CD4-positive, alpha-beta T cell treated with Interleukin-15 for 1 hour (primary cell): ENCODE measurements at places on chromosomes 7 and 10.

DNA sequence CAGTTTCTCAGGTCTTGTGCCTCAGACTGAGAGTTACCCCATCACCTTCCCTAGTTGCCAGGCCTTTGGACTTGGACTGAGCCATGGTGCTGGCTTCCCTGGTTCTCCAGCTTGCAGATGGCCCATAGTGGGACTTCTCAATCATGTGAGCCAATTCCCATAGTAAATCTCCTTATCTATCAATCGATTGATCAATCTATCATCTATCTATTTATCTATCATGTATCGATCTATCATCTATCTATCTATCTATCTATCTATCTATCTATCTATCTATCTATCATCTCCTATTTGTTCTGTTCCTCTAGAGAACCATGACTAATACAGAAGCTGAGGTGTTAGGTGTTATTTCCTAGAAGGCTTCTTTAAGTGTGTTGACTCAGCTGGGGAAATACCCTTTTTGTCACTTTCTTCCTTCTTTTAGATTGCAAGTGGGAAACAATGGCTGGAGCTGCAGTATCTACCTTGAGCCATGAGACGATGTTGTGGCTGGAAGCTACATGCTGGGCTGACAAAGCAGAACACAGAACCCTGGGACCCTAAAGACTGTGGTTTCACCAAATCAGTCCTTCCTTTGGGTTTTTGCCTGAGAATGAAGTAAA, 234.7 kb upstream of the GLI3 start:
- no peak for DNase-seq

GRCh38 chr10:47184724-47185330, 115.2 kb upstream of the GDF10 start:
- no peak for DNase-seq

DNA sequence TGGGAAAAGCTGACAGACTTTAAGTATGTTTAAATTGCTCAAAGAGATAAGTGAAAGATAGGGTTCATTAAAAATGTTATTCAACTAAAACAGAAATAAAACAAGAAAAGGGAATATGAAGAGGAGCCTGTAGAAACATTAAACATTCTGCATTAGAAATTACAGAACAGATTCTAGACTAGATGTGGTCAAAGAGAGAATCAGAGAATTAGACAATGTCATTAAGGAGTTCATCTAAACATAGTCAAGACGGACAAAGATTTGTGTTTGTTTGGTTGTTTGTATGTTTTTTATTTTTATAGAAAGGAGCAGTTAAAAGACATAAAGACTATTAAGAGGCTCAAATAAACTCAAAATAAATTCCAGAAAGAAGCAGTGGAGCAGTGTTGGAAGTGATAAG, 80.0 kb downstream of the NKX6-2 start:
- no peak for DNase-seq

GRCh38 chr10:13272164-13272571, 27.7 kb downstream of the PHYH start:
- no peak for DNase-seq

DNA sequence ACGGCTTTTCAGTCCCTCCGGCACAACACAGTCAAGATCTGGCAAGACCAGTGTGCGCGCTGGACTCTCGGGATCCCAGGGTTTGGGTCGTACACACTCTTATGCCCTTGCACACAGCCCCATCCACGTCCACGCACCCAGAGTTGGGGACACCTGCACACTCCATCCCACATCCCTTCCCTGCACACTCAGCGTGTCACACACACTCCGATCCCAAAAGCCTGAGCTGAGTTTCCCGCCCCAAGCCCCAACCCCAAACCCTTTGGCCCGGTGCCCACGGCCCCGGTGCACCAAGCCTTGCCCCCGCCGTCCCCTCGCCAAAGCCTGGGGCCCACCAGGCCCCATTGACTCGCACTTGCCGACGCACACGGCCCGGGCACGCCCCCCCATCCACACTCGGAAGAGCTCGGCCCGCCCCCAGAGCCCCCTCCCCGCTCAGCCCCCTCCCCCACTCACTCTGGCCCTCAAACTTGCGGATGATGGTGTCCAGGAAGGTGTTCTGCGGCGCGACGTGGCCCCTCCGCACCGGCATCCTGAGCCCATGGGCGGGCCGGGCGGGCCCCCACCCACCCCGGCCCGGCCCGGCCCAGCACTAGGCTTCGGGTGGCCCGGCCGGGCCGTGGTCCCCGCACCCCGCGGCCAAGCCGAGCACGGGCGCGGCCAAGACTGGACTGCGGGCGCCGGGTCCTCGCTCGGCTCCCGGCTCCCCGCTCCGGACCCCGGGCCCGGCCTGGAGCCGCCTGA, 567 bp downstream of the KCNH2 start:
- no peak for DNase-seq

GRCh38 chr7:121076350-121077164, 88.0 kb downstream of the CPED1 start:
- DNase-seq = no peak

DNA sequence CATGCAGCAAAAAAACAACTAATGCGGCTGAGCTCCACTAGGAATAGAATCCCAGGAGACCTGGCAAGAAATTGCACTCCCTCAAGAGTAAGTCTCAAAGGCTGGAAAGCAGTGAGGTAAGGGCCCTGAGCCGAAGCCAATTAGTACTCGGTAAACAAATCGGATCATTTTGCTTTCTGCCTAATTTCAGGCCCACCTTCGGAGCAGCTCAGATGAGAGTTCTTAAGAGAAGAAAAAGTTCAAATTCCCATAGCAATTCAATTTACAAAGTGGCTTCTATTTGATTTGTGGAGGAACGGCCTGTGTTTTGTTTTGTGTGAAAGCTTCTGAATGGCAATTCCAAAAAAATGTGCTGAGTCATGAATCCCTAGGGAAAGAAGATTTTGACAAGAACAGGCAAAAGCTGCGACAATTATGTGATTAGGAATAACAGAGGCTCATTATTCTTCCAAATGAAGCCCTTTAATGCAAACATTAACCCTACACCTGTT, 60.9 kb downstream of the SLC16A9 start:
- no peak for DNase-seq

DNA sequence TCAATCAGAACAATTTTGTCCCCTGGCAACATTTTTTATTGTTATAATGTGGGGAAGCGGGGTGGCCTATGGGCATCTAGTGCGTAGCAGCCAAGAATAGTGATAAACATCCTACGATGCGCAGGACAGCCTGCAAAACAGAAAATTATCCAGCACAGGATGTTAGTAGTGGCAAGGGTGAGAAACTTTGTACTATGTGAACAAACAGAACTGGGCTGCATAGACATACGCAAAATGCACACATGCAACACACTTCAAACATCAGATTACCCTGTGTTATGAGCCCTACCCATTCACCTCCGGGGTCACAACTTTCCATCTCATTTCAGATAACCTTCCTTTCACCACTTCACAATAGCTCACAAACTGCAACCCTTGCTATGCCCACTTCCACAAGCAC, 3.1 kb downstream of the ZNF786 start:
- no peak for DNase-seq

DNA sequence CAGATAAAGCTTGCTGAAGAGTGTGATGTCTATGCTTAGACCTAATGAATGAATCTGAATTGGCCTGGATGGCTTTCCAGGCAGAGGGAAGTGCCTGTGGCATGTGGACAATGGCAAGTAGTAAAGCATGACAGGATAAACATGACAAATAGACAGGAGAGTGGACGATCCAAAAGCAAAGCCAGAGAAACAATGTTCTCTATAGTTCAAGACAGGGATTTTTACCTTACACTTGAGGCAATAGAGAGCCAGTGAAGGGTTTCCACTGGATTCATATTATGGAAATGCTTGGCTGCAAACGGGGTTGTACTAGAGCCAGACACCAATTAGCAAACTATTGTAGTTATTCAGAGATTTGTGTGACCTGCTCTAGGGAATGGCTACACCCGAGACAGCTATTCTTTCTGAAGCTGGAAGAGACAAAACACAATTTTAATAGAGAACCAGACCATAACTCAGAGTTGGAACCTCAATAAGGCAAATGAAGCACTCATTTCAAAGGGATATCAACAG, 2.3 kb downstream of the AGMO start:
- no peak for DNase-seq

GRCh38 chr7:156639426-156640256, 933 bp upstream of the RNF32 start:
- no peak for DNase-seq
